Left renal pelvis (tissue), 4 donors: ENCODE measurements at places on chromosomes 5 and 9.

- DNase-seq, result no peak
These were observed 274.1 kb downstream of the ARHGAP26 start for GRCh38 chr5:143044265-143044664.

DNA sequence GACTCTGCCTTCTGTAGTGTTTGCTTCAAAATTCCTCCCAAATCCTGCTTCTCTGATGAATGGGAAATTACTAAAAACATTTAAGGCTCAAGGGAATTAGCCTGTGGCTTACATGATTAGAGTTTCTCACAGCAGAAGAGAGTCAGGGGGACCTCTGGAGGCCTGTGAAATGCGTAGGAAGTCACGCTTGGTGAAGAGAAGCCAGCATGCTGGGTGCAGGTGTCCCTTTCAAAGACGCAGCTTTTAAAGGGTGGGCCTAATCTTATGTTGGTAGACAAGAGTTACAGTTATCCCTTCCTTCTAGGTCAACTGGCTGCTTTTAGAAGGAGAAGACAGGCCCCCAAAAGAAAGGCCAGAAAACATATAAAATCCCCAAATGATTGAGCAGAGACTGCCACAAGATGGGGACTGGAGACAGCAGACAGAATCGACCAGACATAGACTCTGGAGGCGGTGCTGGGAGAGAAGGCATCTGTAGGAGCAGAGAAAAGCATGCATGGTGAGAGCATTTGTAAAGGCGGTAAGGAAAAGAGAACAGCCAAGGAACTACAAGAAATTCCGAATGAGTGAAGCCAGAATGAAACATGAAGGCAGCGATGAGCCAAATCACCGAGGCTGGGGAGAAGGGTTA lies 42.3 kb downstream of the B4GALT1 start:
- DNase-seq, result no peak

DNA sequence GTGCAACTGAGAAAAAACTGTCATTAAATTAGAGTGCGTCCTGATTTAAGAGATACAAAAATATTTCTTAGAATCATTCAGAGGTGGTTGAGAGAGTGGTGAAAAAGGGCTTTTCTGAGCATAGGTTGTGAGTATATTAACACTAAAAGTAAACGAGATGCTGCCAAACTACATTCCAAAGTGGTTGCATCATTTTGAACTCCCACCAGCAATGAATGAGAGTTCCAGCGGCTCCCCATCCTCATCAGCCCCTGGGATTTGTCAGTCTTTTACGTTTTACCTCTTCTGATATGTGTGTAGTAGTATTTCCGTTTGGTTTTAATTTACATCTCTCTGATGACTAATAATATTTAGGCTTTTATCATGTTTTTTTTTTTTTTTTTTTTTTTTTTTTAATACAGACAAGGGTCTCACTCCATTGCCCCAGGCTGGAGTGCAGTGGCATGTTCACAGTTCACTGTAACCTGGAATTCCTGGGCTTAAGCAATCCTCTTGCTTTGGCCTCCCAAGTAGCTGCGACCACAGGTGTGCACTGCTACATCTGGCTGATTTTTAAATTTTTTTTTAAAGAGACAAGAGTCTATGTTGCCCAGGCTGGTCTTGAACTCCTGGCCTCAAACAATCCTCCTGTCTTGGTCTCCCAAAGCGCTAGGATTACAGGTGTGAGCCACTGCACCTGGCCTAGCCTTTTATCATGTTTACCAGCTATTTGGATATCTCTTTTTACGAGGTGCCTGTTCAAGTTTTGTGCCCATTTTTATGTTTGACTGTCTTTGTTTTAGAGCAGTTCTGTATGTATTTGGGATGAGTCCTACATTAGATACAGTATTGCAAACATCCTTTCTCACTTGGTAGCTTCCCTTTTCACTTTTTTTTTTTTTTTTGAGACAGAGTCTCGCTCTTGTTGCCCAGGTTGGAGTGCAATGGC lies 17.0 kb downstream of the PRRT1B start:
- no peak for DNase-seq

DNA sequence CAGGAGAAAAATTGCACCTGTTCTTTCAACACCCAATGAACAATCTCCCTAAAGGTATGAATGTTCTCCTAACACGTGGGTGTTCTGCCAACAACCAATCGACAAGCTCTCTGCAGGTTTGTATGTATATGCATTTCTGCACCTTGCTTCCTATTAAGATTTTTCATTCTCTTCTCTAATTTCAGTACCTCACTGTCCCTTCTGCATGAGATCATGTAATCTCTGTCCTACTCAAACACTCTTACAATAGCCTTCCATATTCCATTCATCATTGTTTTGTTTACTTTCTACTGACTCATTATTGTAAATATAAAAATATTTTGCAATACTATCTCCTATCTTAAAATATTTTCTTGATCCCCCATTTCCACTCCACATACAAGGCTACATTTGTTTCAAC lies 382.0 kb downstream of the CDH12 start:
- DNase-seq, result no peak

DNA sequence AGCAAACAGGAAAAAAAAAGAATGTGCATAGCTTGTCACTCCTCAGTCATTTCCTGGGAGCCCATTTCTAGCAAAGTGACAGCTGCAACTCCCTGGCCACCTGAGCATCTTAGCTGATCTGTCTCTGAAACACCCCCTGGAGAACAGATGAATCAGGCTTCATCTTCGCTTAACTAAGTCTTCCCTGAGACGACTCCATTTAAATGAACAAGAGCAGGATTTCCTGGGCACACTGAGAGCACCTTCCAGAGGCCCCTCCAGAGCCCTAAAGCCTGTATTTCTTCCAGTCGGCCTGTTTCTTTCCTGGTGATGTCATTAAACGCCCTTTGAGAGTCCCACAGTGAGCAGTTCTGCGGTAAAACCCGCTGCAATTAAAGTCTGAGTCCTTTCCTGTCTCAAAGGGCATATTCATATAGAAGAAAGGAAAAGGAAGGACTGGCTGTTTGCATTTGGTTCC lies 13.9 kb downstream of the TGFBI start:
- no peak for DNase-seq

DNA sequence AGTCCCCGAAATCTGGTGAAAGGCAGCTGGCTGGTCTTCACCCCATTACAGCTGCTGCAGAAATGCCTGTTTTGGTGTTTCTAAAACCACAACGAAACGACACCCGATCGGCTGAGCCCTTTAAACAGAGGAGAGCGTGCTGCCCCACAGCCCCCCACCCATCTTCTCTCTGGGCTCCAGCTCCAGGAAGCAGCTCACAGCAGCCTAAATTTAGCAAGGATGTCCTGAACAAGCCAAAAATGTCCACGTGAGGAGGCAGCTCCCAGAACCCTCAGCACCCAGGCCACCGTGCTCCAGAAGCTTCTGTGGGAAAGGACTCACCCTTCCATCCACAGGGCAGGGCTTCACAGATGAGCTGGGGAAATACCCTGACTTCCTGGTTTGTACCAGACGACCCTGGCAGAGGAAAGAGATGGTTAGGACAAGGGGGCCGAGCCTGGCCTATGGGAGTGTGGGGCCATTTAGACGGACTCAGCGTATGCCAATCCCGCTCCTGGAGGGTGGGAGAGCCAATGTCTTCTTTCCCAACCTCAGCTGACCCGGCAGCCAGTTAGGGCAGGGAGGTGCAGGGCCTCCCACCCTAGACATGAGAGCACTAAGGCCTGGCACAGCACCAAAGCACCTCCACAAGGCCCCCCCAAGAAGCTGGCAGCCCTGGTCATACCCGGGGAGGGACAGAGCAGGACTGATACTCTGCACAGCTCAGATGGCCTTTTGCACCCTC lies 39.1 kb upstream of the SARDH start:
- no peak for DNase-seq

DNA sequence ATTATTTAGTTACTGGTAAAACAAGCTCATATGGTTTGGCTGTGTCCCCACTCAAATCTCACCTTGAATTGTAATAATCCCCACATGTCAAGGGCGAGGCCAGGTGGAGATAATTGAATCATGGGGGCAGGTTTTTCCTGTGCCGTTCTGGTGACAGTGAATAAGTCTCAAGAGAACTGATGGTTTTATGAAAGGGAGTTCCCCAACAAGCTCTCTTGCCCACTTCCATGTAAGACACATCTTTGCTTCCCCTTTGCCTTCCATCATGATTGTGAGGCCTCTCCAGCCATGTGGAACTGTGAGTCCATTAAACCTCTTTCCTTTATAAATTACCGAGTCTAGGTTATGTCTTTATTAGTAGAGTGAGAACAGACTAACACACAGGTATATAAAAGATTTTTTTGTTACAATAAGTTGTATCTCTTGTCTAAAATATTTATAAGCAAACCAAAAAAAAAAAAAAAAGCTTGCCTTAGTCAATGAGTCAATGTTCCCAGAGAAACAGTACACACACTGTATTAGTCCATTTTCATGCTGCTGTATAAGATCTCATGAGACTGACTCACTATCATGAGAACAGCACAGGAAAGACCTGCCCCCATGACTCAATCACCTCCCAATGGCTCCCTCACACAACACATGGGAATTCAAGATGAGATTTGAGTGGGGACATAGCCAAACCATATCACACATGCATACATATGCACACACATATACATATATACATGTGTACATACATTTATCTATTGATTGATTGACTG lies 138.3 kb downstream of the BASP1 start:
- DNase-seq, result no peak

DNA sequence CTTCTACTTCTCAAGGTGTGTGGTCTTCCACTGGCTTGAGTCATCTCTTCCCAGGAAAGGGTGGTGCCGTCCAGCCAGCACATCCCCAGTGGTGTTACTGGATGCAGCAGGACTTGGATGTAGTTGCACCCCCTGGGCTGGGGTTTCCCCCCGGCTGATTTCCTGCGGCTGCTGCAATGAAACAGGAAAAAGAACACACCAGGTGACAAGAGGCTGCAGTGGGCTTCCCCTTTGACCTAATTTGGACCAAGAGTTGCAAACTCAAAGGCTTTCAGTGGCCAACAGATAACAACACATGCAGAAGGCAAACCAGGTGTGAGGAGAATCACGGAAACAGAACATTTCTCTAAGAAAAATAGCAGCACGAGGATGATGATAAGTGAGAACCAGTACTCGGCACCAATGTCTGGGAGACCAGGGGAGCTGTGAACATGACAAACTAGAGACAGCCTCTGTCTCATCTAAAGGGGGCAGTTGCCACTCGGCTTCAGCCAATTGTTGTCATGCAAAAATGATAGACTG lies 83.7 kb downstream of the PDE6A start:
- DNase-seq, result no peak

DNA sequence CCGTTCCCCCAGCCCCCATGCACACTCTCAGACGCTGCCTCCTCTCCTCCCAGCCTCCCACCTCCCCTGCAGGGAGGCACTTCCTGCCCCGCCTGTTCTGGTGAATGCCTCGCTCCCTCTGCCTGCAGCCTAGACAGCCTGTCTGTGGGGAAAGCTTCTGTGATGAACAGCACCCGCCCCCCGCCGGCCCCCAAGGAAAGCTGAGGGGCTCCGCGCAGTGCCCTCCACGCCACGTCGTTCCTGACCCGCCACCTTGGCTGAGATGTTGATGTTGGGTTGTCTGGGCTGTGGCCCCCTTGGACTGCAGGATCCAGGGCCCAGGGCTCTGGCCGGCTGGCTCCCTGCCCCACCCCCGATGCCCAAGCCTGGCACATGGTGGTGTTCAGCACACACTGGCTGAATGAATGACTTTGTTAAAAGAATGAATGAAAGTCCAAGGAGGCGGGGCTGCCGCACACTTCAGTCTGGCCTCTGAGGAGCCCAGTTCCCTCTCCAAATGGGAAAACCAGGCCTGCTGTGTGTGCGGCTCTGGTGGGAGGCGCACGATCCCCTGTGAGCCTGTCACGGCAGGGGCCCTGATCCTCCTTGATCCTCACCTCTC lies 2.1 kb upstream of the MYMK start:
- DNase-seq, result no peak

GRCh38 chr5:180287868-180288267 lies 4.0 kb downstream of the MAPK9 start:
- DNase-seq, result no peak

GRCh38 chr9:98804083-98804482 lies 3.4 kb upstream of the GALNT12 start:
- DNase-seq, result no peak

DNA sequence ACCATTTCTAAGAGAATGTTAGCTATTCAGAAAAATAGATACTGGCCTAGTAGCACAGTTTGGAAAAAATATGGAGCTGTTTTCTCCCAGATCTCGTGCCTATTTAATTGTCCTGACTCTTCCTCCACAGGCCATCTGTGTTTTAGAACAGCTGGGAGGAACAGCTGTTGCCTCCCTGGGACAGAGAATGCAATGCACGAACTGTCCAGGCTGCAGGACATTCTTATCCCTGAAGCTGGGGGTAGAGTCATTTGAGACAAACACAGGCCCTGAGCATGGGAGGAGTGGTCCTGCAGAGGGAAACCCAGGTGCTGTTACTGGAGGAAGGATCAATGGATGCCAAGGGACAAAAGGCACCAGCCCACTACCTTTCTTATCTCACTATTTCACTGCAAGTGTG lies 20.9 kb upstream of the SPARC start:
- no peak for DNase-seq

GRCh38 chr9:34139477-34140146 lies 13.1 kb upstream of the DCAF12 start:
- DNase-seq, result no peak

DNA sequence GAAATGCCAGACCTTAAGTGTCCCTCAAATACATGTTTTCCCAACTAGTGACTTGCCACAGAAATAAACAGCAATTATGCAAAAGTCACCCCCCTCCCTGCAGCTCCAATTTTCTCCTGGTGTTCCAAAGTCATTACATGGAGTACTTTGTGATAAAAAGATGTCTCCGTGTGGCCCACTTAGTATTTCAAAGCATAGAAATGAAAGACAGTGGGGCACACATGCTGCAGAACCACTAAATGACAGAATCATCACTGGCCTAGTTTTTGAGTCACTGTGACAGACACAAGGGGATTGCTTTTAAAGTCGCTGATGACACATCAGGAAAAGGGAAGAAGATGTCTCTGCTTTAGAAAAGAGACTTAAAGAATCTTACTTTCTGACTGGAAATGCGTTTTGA lies 323.4 kb downstream of the PSAT1 start:
- no peak for DNase-seq

- DNase-seq, result no peak
These were observed 542.6 kb downstream of the CSNK1G3 start for GRCh38 chr5:124054564-124054963.
